ENCODE measurements at places on chromosomes 7 and 10.
A peak's percentile ranks its signal among the peaks of the same experiment; 100 is the strongest.

GRCh38 chr7:94333810-94334209, 60.9 kb upstream of the COL1A2 start:
- H3K27me3 ChIP-seq, result no peaks in the 10 kb centered on the region
- no peak overlapping the region for H3K27ac ChIP-seq
- no peak overlapping the region for H3K4me3 ChIP-seq
- no peaks in the 10 kb centered on the region for H3K4me1 ChIP-seq

DNA sequence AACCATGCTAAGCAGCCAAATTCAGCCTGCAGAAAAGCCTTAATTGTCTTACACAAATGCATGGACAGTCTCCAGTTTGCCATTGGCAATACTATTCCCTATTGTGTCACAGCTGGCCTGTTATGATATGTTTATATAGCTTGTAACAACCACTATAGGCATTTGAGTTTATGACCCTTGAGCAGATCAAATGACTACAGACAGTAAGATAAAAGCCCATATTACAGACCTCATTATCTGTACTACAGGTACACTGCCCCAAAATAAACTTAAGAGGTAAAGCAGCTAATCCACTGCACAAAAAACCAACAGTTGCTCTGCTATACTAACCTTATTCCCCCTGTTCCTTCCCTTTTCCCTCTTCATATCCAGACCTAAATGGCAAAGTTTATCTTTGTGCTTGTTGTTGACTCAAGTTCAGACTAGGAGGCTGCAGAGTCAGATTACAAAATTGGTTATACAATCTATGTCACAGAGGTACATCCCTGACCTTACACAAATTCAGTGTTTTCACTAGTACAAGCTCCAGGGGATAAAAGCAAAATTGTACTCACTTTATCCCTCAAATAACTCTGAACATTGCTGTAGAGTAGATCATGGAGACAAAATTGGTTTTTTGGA, 218.4 kb downstream of the GRM8 start:
- H3K4me3 ChIP-seq, result no peak overlapping the region
- peaks cover 27% of the 10 kb centered on the region for H3K27me3 ChIP-seq
- no peaks in the 10 kb centered on the region for H3K4me1 ChIP-seq
- DNase-seq, result no peak
- H3K27ac ChIP-seq, result no peak overlapping the region

GRCh38 chr10:93701866-93702209, 554 bp downstream of the FRA10AC1 start:
- H3K27ac ChIP-seq, result peak overlapping the region; percentile 71
- H3K36me3 ChIP-seq, result peaks cover 18% of the 10 kb centered on the region
- DNase-seq, result no peak
- H3K4me3 ChIP-seq, result peak overlapping the region; percentile 84
- no peaks in the 10 kb centered on the region for H3K27me3 ChIP-seq

DNA sequence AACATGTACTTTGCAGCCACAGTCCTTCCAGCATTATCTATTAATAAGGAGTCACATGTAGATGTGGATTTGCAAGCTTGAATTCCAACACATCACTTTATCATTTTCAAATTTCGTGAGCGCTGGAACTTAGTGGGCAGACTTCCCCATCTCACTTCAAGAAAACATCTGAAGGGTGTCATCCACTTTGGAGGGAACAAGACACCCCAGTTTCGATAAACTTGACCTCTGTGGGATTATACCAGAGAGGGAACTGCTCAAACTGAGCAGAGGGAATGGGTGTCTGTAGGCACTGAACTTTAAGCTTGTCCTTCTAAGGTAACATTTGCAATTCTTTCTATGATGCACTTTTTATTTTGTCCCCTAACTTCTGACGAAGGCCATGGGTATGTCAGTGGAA, 27.5 kb downstream of the ADRB1 start:
- no peaks in the 10 kb centered on the region for H3K4me1 ChIP-seq
- no peaks in the 10 kb centered on the region for H3K36me3 ChIP-seq
- H3K4me3 ChIP-seq, result no peak overlapping the region

DNA sequence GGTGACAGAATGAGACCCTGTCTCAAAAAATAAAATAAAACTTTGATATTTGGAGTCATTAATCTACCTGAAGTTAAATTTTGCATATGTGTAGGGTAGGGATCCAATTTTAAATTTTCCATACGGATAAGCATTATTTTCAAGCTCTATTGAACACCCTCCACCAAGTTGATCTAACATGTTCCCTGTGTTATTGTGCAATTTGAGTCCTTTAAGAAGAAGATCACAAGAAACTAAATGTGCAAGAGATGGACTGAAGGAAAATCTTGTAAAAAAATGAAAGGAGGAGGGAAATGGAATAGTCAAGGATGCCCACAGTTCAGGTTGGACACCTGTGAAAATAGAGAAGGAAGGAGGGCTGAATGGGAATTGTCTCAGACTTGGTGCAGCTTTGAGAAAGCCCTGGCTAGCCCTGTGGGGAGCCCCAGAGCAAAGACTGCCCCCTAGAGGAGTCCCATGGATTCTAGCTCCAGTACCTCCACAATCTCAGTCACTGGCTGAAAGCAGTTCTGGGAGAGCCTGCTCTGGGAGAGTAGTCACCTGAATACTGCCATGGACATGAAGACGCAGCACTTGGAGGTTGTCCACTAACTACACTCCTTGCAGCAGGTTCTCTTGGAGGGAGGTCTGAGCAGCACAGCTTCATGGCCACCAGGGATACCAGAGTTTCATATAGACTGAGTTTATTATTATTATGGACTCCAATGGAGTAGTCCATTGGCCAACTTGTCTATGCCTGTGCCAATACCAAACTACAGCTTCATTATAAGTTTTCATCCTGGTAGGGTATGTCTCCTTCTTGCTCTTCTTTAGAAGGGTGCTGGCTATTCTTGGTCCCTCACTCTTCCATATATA, 5.7 kb upstream of the TIAL1 start:
- H3K4me1 ChIP-seq, result peaks cover 5% of the 10 kb centered on the region
- DNase-seq, result peak; percentile 51
- no peak overlapping the region for H3K4me3 ChIP-seq
- H3K36me3 ChIP-seq, result no peaks in the 10 kb centered on the region

- H3K27ac ChIP-seq, result no peak overlapping the region
- no peaks in the 10 kb centered on the region for H3K27me3 ChIP-seq
- DNase-seq, result no peak
- H3K4me3 ChIP-seq, result no peak overlapping the region
- no peaks in the 10 kb centered on the region for H3K36me3 ChIP-seq
- peaks cover 39% of the 10 kb centered on the region for H3K4me1 ChIP-seq
Observed at GRCh38 chr10:6741541-6741941, 161.5 kb upstream of the PRKCQ start.

DNA sequence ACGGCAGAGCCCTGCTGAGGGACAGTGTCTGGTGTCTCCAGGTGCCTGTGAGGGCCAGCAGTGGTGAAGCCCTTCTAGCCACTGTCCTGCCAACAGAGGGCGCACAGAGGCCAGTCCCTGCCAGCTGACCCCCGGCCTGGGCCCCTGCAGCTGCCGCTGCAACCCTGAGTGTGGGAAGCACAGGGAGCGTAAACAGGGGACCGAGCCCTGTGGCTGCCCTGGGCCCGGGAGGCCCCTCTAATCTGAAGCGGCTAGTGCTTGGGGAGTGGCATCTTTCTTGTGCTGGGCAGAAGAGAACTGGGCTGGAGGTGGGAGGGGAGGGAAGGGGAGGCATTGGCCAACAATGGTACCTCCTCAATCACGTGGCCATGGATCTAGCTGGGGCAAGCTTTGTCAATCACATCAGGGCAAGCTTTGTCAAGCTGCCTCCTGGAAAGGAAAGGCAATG, 34.6 kb downstream of the TRIM8 start:
- no peak for DNase-seq
- H3K27me3 ChIP-seq, result no peaks in the 10 kb centered on the region
- peaks cover 3% of the 10 kb centered on the region for H3K4me1 ChIP-seq
- H3K27ac ChIP-seq, result no peak overlapping the region
- no peaks in the 10 kb centered on the region for H3K36me3 ChIP-seq

GRCh38 chr10:58701405-58702135, 188.9 kb downstream of the BICC1 start:
- H3K36me3 ChIP-seq, result no peaks in the 10 kb centered on the region
- peaks cover 14% of the 10 kb centered on the region for H3K27me3 ChIP-seq
- no peak overlapping the region for H3K4me3 ChIP-seq
- no peak for DNase-seq
- H3K4me1 ChIP-seq, result no peaks in the 10 kb centered on the region
- no peak overlapping the region for H3K27ac ChIP-seq

All from HCT116 (cell line).